ENCODE measurements at places on chromosomes 12 and 14.
A peak's percentile ranks its signal among the peaks of the same experiment; 100 is the strongest.

DNA sequence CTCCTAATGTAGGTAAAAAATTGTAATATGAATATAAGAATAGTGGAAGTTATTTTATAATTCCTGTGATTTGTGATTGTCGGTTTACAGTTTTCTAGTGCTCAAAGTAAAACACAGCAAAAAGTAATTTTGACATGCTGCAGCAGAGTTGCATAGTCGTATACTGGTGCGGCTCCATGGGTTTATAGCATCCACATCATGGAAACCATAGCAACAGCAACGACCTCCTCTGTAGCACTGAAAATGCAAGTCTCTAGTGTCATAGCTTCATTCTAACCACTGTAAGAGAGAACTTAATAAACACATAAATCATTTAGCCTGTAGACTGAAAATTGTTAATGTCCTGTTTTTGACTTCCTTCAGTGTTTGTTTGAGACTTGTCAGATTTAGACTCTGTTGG is 574.3 kb downstream of the KCNH5 start:
- no peak overlapping the region for H3K4me3 ChIP-seq
- H3K4me1 ChIP-seq, result no peaks in the 10 kb centered on the region
- no peaks in the 10 kb centered on the region for H3K27me3 ChIP-seq
- DNase-seq, result no peak

DNA sequence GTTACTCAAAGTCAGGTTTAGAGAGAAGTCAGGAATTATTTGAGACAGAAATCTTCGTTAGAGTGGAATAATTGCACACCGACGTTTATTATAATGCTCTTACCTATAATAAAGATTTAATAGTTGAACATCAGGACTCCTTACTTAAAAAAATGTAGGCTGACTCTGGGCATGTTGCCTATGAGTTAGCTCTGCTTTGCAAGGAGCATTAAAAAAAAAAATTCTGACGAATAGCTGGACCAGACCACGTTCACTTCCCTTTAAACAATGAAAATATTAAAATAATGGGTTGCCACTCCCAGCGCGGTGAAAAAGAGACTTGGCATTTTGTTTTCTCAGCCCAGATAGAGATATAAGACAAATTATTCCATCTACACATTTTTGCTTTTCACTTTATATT is 574 bp upstream of the FANCM start:
- no peak for DNase-seq
- peaks cover 20% of the 10 kb centered on the region for H3K4me1 ChIP-seq
- H3K36me3 ChIP-seq, result peaks cover 18% of the 10 kb centered on the region
- no peaks in the 10 kb centered on the region for H3K27me3 ChIP-seq
- H3K4me3 ChIP-seq, result peak overlapping the region; percentile 97

DNA sequence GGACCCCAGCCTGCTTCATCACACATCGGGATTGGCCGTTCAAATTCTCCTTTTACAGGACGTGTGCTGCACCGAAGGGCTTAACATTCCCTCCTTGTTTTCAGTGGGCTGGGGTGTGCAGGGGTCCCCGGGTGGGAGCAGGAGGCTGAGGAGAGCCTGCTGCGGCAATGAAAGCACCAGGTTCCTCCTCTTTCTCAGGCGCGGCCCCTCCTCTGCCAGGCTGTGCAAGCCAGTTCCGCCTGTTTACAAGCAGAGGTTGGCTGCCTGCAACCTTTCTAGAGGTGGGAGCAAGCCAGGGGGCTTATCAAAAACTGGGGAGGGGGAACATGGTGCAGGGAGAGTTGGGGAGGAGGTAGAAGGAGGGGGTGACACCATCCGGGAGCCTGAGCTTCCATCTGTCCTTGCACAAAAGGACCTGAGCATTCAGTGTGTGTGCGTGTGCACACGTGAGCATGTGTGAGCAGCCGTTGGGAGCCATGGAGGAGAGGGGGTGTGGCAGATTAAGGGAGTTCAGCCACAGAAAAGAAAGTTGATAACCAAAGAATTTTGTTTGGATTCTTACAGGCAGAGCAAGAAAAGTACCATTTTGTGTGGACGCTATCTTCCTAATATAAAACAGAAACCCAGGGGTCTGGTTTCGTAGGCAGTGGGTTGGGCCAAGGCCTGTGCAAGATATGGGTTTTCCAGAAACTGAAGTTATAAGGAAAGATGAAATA is 108.8 kb upstream of the RFLNA start:
- H3K4me1 ChIP-seq, result no peaks in the 10 kb centered on the region
- no peaks in the 10 kb centered on the region for H3K36me3 ChIP-seq
- H3K4me3 ChIP-seq, result no peak overlapping the region
- no peak overlapping the region for H3K27ac ChIP-seq

- no peak overlapping the region for H3K27ac ChIP-seq
- no peak for DNase-seq
- H3K27me3 ChIP-seq, result no peaks in the 10 kb centered on the region
Measured at GRCh38 chr12:28550757-28551704, 360.8 kb downstream of the CCDC91 start.

- no peak overlapping the region for H3K4me3 ChIP-seq
- H3K4me1 ChIP-seq, result no peaks in the 10 kb centered on the region
- DNase-seq, result no peak
- no peaks in the 10 kb centered on the region for H3K27me3 ChIP-seq
Measured at GRCh38 chr12:62006076-62006732, 254.0 kb upstream of the USP15 start.

GRCh38 chr12:100858656-100859055 is 64.1 kb downstream of the ANO4 start:
- H3K4me3 ChIP-seq, result no peak overlapping the region
- no peak for DNase-seq
- no peaks in the 10 kb centered on the region for H3K36me3 ChIP-seq
- H3K27me3 ChIP-seq, result no peaks in the 10 kb centered on the region
- H3K4me1 ChIP-seq, result no peaks in the 10 kb centered on the region

- DNase-seq, result no peak
- H3K4me3 ChIP-seq, result no peak overlapping the region
- peaks cover 40% of the 10 kb centered on the region for H3K4me1 ChIP-seq
- H3K36me3 ChIP-seq, result peaks cover 7% of the 10 kb centered on the region
Measured at GRCh38 chr14:95543021-95543420, 8.2 kb downstream of the GLRX5 start.

DNA sequence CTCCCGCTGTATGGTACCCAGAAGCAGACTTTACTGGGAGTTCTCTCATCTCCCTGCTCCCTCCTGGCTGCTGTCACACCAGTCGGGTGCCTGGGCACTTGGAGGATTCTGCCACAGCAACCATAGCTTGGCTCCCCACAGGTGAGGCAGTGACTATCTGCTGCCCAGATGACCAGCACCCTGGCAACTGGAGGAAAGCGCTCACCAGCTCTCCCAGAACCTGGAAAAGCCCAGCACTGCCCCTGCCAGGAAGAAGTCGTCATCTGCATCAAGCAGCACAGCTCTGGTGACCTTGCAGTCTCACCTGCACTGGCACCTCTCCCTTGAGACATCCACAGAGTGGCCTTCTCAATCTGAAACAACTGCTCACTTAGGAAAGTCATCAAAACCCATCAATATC is 31.9 kb upstream of the TC2N start:
- no peak for DNase-seq
- no peak overlapping the region for H3K27ac ChIP-seq
- H3K27me3 ChIP-seq, result no peaks in the 10 kb centered on the region
- no peaks in the 10 kb centered on the region for H3K36me3 ChIP-seq
- no peak overlapping the region for H3K4me3 ChIP-seq
- H3K4me1 ChIP-seq, result peaks cover 7% of the 10 kb centered on the region

DNA sequence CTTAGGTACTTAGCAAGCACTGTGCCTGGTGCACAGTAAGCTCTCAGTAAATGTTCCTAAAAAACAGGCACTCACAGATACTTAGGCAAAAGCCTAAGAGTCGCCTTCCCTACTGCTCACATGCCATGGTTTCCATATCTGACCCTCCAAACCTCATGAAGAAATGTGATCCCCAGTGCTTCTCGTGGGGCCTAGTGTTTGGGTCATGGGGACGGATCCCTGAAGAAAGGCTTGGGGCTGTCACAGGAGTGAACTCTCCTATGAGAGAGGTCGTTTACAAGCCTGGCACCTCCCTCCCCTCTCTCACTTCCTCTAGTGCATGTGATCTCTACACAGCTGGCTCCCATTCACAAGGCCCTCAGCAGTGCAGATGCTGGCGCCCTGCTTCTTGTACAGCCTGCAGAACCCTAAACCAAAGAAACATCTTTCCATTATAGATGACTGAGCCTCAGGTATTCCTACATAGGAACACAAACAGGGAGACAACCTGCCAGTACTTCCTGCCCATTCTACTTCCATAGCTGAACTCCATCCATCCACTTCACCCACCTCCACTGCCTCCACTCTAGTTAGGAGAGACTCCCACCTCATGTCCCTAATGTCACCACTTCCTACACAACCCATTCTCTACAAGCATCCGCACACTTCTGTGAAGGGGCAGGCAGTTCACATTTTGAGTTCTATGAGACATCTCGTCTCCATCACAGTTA is 2.9 kb downstream of the SLC15A4 start:
- no peak for DNase-seq
- no peaks in the 10 kb centered on the region for H3K27me3 ChIP-seq
- H3K4me3 ChIP-seq, result peak overlapping the region; percentile 83
- H3K4me1 ChIP-seq, result peaks cover 46% of the 10 kb centered on the region
- peaks cover 20% of the 10 kb centered on the region for H3K36me3 ChIP-seq

DNA sequence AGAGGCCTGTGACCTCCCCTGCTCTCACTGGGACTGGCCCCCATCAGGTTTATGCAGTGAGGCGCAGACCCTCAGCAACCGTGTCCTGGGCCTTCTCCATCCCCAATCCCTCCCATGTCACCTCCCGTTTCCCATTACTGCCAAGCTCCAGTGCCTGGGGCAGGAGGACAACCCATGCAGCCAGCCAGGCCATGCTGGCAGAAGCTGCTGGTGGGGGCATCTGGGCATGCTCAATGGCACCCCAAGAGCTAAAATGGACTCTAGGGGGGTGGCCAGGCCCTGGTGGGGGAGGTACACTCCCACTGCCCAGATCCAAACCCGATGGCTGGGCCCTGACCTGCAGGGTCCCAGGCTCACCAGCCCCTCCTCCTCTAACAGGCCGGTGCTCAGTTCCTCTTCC is 20.5 kb upstream of the GPR132 start:
- H3K27me3 ChIP-seq, result no peaks in the 10 kb centered on the region
- DNase-seq, result no peak
- H3K4me1 ChIP-seq, result peaks cover 16% of the 10 kb centered on the region

DNA sequence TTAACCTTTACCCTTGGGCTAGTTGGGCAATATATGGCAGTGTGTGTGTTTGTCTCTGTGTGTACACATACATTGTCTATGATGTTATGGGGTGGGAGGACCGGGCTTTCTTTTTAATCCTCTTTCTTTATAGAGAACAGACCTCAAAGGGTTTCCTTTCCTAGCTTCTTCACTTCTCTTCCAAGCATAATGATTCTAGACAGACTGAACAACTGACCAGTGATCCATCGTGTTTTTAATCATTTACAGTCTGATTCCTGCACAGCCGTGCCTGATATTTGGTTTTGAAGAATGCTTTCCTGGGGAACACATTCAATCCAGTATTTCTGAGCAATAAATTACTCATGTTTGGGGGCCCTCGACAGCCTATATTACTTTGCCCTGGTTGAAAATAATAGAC is 481.1 kb upstream of the DCN start:
- no peaks in the 10 kb centered on the region for H3K36me3 ChIP-seq
- no peak overlapping the region for H3K27ac ChIP-seq
- no peak overlapping the region for H3K4me3 ChIP-seq
- DNase-seq, result no peak

DNA sequence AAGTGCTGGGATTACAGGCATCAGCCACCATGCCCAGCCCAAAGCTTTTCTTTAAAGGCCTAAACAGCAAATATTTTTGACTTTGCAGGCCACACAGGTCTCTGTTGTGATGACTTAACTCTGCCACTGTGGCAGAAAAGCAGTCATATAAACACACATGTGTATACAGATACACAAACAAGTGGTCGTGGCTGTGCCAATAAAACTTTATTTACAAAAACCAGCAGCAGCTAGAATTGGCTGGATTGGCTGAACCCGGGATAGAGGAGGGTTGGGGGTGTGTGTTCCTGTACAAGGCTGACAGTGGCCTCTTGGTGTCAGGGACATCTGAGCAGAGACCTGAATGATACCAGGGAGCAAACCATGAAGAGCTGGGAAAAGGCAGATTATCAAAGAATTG is 95.6 kb downstream of the NCOR2 start:
- peaks cover 20% of the 10 kb centered on the region for H3K36me3 ChIP-seq
- peaks cover 12% of the 10 kb centered on the region for H3K4me1 ChIP-seq
- H3K27me3 ChIP-seq, result no peaks in the 10 kb centered on the region
- H3K4me3 ChIP-seq, result no peak overlapping the region
- DNase-seq, result no peak
- H3K27ac ChIP-seq, result no peak overlapping the region

DNA sequence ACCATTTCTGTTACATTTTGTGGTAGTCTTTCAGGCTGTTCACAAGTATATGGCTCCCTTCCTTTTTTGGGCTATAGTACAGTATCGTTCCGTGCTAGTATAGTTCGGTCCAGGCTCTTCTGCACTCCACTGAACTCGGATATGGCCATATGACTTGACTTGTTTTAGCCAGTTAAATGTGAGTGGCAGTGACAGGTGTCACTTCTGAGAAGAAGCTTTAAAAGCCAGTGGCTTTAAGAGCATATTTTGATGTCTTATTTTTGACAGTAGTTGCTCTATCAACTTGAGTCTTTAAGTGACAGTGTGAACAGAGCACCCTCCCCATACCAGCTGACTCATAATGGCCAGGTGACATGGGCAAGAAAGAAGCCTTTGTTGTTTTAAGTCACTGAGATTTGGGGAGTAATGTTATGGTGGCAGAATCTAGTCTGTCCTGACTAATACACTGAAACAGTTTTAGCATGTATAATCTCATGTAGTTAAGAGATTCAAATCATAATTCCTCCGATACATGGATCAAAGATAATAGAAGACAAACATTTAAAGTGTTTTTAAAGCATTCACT is 64.6 kb downstream of the ANO4 start:
- no peak overlapping the region for H3K4me3 ChIP-seq
- H3K27me3 ChIP-seq, result no peaks in the 10 kb centered on the region
- no peak overlapping the region for H3K27ac ChIP-seq
- H3K4me1 ChIP-seq, result no peaks in the 10 kb centered on the region
- DNase-seq, result no peak

DNA sequence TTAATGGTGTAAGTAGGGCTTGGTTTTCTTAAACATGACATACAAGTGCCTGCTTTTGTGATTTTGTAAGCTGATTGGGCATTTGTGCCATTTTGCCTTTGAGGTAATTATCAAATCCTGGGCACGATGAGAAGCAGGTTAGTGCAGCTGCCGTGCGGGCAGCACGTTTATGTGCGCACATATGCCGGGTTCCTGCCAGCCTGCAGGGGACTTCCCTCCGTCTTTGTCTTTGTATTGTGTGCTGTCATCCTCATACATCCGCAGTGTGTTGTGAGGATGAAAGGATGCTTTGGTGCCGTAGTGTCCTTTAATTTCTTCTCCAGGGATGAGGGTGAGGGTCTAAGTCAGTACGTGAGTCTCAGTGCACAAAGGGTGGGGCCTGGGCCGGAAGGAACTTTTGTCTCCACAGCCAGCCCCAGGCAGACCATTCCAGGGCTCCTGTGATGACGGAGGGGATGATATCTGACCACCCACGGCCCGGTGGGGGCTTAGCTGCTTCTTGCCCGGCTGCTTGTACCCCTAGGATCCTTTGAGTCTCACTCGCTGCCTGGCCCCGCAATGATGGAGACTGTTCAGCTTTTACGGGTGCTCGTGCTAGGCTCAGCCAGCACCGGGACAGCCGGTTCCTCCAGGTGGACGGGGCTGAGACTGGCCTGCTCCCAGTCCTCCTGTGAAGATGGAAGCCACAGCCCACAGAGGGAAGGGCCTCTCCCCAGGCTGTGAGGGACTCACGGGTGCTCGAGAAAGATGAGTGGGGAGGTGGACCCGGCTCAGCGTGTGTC is 54.6 kb downstream of the ADGRD1 start:
- no peaks in the 10 kb centered on the region for H3K4me1 ChIP-seq
- no peak overlapping the region for H3K4me3 ChIP-seq
- peaks cover 3% of the 10 kb centered on the region for H3K36me3 ChIP-seq
- H3K27ac ChIP-seq, result no peak overlapping the region
- DNase-seq, result no peak
